ENCODE measurements at places on chromosomes 4 and X.

GRCh38 chr4:43014256-43014655 lies 121.7 kb downstream of the GRXCR1 start:
- no peak for DNase-seq

DNA sequence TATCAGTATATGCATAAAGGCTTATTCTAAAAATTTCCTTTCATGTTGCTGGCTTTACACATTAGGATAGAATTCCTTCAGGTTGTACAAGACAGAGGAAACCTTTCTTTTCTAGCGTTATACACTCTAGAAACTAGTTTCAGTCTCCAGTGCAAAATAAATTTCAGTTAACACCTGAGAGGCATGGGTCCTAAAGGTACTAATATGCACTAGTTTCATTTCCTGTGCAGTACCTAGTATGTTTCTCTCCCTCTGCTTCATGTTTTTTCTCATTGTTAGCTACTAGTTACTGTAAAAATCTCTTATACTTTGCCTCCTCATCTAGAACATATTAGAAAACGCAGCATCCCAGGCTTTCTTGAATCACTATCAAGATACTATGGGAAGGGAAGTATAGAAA lies 54.0 kb downstream of the SNX25 start:
- no peak for DNase-seq

DNA sequence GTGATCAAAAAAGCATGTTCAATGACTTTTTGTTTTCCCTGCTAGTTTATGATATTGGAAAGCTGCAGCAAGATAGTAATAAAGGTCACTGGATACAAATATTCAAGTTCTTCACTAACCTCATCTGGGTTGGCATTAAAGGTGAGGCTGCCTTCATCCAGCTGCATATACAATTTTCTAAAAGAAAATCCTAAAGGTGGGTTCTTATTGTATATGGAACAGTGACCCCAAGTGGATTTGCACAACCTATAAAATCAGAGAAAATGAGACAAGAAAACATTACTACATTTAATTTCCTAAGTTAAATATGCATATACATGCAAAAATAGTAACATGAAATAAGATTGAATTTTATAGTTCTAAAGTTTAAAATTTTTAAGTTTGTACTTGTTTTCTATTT lies 23.9 kb downstream of the FBXO8 start:
- DNase-seq = no peak

- DNase-seq = no peak
Observed at GRCh38 chr4:149029056-149029651, 586.9 kb upstream of the NR3C2 start.

- peak; percentile 72 for DNase-seq
Observed at GRCh38 chr4:109411964-109412363, 21.7 kb upstream of the SEC24B start.

DNA sequence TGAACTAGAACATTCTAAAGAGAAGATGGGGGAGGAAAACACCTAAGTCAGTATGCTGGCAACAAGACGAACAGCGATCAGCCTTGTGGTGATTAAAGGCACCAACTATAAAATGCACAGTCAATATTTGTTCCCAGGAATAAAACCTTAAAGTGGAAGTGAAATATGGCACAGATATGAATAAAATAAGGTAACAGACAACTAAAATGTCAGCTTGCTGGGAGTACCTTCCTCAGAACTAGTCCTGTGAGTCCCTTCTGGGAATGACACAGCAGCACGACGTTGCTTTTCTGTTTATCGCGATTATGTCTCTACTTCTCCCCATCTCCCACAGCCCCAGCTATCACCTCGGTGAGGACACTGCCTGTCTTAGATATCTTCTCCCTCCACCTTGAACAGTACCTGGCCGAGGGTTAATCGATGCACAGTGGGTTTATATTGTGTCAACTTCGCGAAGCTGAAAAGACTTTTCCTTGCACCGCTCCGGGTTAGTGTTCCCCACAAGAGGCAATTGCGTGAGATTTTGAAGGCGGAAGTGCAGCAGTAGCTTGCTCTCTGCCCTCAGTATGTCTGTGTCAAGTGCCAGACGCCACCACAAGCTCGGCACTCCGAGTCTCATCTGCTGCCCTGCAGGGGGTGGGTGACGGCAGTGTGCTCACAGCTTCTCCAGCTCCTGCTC lies 17.4 kb downstream of the MTNR1A start:
- no peak for DNase-seq

GRCh38 chr4:68288393-68288740 lies 42.9 kb upstream of the TMPRSS11B start:
- DNase-seq = no peak

DNA sequence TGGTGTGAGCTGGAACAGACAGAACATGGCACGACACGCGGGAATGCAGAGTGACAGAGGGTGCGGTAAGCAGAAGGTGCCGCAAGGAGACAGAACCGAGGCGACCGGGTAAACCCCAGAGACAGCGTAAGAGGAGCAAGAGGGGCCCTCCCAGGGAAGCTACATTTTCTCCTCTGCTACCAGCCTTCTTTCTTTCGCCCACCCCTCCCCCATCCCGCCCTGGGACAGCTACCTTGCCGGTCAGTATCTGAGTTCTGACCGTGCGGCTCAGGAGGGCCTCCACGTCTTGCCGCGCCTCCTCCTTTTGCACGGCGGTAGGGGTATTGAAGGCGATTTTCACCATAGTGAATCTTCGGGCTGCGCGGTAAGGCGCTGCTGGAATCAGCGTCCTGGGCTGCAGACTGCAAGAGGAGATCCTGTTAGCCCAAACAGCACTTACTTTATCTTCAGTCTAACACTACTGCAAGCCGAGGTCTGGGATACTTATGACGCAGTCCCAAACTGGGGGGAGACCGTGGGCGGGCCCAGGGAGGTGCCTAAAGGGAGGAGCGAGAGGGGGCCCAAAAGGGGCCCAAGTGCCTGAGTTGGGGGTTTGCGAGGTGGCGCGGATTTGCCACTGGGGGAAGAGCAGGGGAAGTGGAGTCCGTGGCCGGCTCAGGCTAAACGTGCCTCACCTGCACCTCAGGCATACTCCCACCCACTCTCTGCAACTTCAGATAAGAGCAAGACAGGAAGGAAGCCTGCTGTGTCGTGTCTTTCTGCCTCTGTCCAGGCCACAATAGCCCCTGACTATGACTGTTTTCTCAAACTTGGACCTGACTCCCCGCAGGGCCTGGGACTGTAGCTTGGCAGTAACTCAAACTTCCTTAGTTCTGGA lies at the start of gene ITM2A:
Gene ITM2A, minus strand, starts transcription at position 462 of the 877 bp plus-strand sequence. Its CDS starts 119 bp downstream, at position 343.
- DNase-seq = peak; percentile 77

DNA sequence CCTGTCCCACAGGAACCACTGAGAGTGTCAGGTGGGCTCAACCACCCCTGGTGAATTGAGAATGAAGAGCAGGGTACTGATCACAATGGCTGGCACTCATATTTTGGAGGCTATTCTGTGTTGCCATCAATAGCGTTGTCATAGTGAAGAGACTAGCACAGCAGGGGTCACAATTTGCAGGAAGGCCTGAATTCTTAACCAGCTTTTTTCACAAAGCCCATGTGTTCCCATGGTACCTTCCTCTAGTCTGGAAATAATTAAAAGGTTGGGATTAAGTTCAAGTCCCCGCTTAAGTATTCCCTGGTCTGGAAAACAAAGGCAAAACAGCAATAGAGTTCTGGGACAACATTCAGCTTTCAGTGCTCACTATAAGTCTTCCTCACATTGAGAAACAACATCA lies 1051.7 kb downstream of the C4orf33 start:
- DNase-seq = no peak

GRCh38 chrX:11480626-11481025 lies 185.1 kb downstream of the ARHGAP6 start:
- no peak for DNase-seq

GRCh38 chr4:141131723-141132071 lies 1.6 kb downstream of the RNF150 start:
- DNase-seq = no peak

- no peak for DNase-seq
Observed at GRCh38 chr4:622071-622995, 3.0 kb upstream of the PDE6B start.

GRCh38 chr4:47287735-47288134 lies 175.8 kb downstream of the COMMD8 start:
- DNase-seq = no peak

DNA sequence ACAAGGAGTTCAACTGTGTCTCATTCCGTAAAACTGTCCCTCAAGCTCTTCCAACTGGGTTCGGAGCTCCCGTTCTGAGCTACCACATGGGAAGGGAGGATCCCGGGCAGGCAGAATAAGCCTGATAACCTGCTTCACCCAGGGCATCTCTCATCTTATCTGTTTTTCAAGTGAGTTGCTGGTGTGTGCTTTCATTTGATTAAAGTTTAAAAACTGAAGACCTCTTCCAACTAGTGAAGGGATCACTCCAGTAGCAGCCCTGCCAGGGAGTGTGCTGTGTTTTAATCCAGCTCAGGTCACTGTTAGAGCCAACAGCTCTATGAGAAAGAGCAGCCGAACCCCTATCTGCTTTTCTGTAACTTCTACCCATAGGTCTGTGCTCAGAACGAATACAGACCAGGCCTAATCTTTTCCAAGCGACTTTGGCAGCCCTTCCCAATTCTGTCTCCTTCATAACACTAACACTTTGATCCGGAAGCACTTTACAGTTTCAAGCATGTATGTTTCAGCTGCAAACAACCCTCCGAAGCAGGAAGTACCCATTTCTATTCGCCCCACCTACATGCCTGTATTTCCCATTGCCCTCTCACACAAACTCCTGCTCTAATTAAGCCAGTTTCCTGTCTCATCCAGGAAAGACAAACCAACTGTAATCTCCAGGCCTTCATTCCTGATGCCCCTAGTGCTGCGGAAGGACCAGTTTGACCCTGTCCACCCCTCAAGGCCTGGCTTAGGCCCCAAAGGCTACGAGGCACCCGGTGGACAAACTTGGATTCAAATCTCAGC lies 60.9 kb downstream of the IRF2 start:
- DNase-seq = no peak

- DNase-seq = peak; percentile 50
Observed at GRCh38 chrX:68732906-68733493, 85.5 kb downstream of the STARD8 start.

DNA sequence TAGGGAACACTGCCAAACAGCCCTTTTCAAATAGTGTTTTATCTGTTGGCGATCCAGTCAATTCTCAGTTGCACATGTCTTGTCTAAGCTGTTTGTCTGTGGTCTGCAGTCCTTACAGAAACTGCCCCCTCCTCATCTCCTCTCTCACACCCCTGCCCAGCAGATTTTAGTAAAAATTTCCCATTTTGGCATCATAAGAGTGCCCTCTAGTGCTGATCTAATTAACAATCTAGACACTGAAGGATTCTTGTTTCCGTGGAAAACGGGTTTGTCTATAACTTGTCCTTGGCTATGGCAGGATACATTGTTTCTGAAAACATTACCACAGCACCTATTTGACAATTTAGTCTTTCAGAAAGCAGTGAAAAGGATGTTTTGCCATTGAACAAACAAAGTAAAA lies 227.2 kb upstream of the MBNL3 start:
- DNase-seq = no peak

DNA sequence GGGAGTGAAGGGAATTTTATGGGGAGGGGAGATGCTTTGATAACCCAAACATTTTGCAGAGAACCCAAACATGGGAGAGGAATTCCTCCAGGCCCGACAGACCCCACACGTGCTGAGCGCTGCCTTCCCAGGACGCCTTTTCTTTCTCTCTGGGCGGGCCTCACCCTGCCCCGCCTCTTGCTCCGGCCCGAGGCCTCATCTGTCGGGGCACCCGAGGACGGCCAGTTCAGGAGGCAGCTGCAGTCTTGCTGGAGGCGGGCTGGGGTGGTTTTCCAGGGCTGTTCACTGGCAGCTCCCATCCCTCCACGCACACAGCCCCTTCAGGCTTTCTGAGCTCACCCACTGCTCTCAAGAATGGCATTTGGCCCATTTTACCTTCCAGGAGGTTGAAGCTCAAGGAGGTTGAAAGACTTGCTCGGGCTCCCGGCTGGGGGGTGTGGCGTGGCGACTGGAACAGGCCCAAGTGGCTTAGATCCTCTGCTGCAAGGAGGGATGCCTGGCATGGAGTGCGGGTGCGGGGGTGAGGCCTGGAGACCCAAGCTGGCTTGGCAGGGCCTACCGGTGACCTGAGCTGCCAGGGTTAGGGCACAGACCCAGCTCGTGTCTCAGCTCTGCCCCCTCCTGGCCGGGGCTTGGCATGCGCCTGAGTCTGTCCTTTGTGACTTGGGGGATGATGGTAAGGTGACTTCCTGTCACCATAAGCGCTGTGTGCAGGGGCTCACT lies 99.2 kb downstream of the PSAPL1 start:
- no peak for DNase-seq

- DNase-seq = peak; percentile 84
Observed at GRCh38 chrX:133495464-133496391, 80.4 kb upstream of the GPC4 start.

DNA sequence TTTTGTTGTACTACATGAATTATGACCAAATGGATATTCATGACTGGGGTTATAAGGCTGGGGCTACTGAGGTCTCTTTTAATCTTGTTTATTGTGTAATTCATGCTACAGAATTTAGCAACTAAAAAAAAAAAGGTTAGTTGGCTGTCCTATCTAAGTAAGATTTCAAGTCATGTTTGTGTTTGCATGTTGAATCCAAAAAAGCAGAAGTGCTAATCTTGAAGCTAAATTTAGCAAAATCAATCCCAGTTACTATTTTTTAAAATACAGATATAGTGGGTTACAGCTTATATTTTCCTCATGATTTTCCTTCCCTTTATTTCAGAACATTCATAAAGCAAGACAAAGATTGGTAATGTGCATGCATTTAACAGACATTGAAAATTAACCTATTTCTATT lies 19.4 kb downstream of the MTMR1 start:
- no peak for DNase-seq

- no peak for DNase-seq
Observed at GRCh38 chrX:19852014-19853005, 35.1 kb downstream of the SH3KBP1 start.

DNA sequence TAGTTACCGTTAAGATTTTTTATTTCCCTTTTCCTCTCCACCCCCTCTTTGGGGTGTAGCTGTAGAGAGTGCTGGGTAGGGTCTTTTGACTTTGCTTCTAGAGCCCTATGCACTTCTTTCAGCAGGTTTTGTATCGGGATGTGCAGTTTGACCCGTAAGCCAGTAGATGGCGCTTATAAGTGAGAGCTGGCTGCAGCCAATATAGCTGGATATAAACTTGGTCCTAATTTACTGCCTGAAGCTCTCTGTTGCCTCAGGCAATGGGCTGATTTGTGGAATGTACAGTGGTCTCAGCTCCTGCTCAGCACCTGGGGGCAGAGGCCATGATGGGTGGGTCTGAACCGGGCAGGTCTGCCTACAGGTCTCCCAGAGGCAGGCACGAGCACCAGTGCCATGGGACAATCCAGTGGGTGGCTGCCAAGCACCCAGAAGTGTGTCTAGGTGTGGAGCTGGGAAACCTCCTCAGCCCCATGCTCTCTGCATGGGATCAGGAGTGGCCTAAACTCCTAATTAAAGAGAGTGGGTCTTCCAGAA lies 146.5 kb downstream of the SPANXN1 start:
- DNase-seq = no peak

Measured in right forelimb (tissue), 1 donor.